ENCODE measurements at places on chromosomes 2 and 18.

GRCh38 chr18:58222432-58223125 lies 178.6 kb downstream of the NEDD4L start:
- no peak for DNase-seq

DNA sequence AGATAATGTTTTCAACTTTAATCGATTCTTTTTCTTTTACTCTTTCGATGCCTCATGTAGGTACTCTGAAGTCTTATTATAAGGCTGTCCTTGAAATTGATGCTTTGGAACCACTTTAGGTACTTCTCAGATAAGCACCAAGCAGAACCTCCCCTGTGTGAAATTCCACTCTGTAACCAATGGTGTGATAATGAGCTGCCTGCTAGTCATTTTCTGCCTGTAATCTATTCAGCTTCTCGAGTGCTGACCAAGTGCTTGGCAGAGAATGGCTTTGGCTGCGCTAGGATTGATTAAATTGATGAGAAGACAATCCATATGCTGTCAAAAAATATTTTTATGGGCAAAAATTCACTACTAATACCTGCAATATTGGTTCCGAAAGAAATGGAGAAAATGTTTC lies 132.1 kb upstream of the STON1 start:
- no peak for DNase-seq

GRCh38 chr2:235598532-235599531 lies 105.0 kb downstream of the AGAP1 start:
- DNase-seq = no peak

DNA sequence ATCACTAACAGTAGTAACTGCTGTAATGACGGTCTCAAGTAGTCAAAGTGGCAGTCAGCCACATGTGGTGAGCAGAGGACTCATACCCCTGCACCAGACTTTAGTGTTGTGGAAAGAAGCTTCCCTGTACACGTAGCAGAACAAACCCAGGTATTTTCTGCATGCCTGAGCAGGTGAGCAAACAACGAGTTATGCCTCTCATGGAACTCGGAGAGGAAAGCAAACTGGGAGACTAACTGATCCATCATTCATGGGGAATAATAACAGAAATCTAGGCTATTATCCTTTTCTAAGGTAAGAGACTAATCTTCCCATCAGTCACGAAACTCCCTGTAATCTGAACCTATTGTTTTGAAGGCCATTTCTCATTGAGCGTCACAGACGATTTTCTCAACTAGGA lies 1495.2 kb upstream of the NXPH2 start:
- no peak for DNase-seq

DNA sequence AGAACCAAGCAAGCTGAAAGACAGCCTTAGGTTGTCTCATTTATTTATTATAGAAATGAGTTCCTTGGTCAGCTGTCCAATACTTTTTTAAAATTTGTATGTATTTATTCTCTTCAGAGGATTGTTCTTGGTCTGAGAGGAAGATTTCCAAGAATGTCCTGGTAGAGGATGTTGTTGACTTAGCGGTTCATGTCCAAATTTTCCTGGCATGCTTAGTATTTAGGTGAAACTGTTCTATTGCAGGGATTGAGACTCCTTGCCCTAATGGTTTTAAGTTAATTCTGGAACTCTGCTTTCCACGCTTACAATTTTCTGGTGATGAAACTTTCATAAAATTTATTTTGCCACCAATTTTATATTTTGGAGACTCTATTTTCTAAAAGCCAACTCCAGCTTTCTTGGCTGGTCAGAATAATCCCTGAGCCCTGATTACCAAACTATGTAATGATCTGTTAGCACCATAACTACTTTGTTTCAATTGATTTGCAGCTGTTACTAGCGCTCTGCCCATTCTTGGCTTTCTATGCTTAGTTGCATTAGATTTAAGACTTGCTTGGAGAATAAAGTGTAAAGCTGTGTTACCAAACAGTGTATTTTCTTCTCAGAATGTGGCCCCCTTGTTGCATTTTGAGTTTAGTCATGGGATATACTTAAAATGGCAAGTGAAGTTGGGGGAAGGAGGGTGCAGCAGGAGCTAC lies 1868.8 kb upstream of the CELF4 start:
- no peak for DNase-seq

DNA sequence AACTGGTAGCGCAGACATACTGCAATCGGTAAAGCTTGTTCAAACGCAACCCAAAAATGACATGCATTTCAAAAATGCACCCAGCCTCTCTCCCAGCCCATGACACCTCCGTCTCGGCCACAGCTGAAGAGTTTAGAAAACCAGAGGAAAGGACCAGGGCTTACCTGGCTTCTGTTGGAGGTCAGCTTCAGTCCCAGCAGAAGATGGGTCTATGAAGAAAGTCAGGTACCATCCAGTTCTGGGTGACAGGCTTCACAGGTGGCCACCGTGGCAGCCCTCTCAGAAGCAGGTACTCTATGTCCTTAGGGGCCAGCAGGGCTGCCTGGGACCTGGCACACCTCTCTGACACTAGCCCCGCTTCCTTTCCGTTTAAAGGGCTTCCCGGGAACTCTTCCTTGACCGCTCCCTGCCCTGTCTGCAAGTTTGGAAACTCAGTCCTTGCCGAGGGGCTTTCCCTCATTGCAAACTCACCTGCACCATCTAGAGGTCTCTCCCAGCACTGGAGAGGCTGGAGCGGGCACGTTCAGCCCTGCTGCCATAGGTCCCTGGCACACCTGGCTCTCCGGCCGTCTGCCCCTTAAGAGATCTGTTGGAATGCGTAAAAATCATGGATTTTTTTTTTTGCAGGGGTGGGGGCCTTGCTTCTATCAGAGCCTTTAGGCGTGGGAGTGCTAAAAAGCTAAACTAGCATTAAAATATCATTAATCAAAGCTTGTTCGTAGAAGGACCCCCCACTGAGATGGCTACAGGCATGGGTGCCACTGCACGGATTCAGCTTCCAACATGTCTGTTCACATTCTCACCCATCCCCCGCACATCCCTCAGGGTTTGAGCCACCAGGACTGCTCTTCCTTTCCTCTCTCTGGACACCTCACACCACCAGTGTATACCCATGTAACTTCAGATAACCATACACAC lies at the start of gene EDAR:
TSS of gene EDAR (minus strand) at position 425 of the 918 bp plus-strand sequence. CDS start 58,206 bp downstream, outside the sequence.
- DNase-seq = peak; percentile 32

Data from stimulated activated CD4-positive, alpha-beta T cell treated with anti-CD3 and anti-CD28 coated beads, Interleukin-2, amount 100 ng/mL, for 48 hours (primary cell).